ENCODE measurements at places on chromosomes 1 and 21.
A peak's percentile ranks its signal among the peaks of the same experiment; 100 is the strongest.

GRCh38 chr21:26572702-26573381 is at the start of gene CYYR1:
TSS of gene CYYR1 (minus strand) at chr21:26573286. CDS start at chr21:26572940, 346 bp downstream.
- peak; percentile 15 for DNase-seq

- no peak for DNase-seq
These were observed 342.1 kb downstream of the NEGR1 start for GRCh38 chr1:71940261-71940660.

DNA sequence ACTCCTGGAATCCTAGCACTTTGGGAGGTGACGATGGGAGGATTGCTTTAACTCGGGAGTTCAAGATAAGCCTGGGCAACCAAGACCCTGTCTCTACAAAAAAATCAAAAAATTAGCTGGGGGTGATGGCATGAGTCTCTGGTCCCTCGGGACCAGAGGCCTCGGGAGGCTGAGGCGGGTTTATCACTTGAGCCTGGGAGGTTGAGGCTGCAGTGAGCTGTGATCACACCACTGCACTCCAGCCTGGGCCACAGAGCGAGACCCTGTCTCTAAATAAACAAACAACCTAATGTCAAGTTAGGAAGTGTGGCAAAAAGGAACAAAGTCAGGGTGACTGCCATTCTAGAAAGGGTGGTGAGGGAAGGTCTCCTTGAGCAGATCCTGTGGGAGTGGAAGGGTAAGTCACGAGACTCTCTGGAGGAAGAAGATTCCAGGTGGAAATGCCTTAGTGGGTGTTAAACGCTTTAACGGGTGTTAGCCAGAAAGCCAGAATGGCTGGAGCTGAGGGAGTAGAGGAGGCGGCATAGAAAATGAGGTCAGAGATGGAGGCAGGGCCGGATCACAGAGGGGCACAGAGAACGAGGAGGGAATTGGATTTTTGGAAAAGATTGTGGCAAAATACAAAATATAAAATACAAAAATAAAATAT is 62.2 kb upstream of the ATP5PO start:
- DNase-seq = no peak

GRCh38 chr1:10948463-10948775 is 64.0 kb upstream of the TARDBP start:
- DNase-seq = no peak

GRCh38 chr1:54107131-54107530 is 45.7 kb downstream of the CDCP2 start:
- DNase-seq = no peak
